Activated naive CD4-positive, alpha-beta T cell treated with anti-CD3 and anti-CD28 coated beads, Interleukin-2, amount 10 ng/mL, durations not matched to agents 7 days and 5 days (primary cell): ENCODE measurements at places on chromosomes 16 and 17.

DNA sequence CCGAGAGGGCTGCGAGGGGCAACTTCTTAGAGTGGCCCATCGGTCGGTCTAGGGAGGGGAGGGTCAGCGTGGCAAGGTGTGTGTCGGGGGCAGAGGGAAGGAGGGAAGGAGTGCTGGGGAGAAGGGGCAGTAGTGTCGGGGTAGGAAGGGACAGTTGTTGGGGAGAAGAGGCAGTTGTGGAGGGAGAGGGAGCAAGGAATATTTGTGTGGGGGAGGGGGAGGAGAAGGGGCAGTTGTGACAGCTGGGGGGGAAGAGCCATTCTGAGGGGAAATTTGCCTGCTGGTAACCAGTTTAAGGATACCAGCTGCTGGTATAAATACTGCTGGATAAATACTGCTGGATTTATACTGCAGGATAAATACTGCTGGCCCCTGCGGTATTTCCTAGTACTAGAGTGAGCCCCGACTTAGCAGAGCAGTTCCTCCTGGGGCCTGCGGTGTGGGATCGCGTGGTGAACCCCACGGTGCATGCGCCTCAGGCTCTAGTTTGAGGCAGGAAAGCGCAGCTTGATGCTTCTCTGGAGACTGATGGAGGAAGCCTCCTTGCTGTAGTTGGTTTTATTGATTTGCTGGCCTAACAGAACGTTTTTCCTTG, 309 bp downstream of the DNAH2 start:
- H3K27me3 ChIP-seq: peaks cover 98% of the 10 kb centered on the region
- peak overlapping the region; percentile 19 for H3K27ac ChIP-seq
- H3K4me3 ChIP-seq: peak overlapping the region; percentile 51
- peak; percentile 76 for DNase-seq
- H3K4me1 ChIP-seq: peaks cover 27% of the 10 kb centered on the region

DNA sequence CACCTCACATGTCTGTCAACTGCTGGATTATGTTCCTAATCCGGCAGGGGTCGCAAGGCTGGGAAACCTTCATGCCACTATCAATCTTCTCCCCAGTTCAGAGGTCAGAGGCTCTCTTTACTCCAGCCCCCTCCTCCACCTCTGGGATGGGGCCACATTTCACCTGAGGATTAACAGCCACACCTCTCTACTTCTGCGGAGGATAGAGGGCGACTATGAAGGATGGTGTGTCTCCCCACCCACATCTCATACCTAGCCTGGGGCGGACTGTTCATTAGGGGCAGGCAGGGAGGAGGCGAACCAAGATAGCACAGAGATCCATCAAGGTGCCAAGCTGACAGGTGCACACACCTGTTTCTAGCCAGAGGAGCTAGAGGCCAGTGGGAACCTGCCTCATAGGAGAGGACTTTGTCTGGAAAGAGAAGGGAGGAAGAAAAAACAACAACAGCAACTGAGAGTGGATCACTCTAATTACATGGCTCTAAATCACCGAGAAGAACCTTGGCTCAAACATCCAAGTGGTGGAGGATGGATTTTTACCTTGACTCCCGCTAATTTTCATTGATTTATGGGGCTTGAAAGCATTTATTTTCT, 41.9 kb upstream of the SKAP1 start:
- no peak overlapping the region for H3K4me3 ChIP-seq
- no peak for DNase-seq
- H3K4me1 ChIP-seq: peaks cover 6% of the 10 kb centered on the region
- peaks cover 64% of the 10 kb centered on the region for H3K27me3 ChIP-seq
- H3K27ac ChIP-seq: no peak overlapping the region

GRCh38 chr16:57305159-57305811, 20.8 kb upstream of the PLLP start:
- H3K4me1 ChIP-seq: peaks cover 12% of the 10 kb centered on the region
- no peaks in the 10 kb centered on the region for H3K36me3 ChIP-seq
- no peak overlapping the region for H3K27ac ChIP-seq

GRCh38 chr16:84786605-84787262, 33.1 kb upstream of the CRISPLD2 start:
- no peaks in the 10 kb centered on the region for H3K36me3 ChIP-seq
- no peak for DNase-seq
- no peaks in the 10 kb centered on the region for H3K27me3 ChIP-seq

DNA sequence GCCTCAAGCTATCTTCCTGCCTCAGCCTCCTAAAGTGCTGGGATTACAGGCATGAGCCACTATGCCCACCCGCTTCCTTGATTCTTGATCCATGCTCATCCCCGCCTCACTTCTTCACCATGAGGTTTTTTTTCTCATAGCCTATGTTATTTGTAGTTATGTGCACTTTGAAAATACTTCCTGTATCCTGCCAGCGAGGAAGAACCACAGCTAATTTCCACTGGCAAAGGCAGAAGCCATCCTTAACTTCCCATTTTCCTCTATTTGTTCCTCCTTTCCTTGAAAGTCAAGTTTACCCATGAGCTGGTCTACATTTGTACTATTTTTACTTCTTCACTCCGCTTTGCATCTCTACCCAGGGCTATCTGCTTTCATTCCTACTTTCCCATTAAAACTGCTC, 189.7 kb upstream of the ZFHX3 start:
- peaks cover under 1% of the 10 kb centered on the region for H3K27me3 ChIP-seq
- H3K27ac ChIP-seq: no peak overlapping the region
- no peaks in the 10 kb centered on the region for H3K36me3 ChIP-seq
- H3K4me1 ChIP-seq: no peaks in the 10 kb centered on the region
- no peak overlapping the region for H3K4me3 ChIP-seq

DNA sequence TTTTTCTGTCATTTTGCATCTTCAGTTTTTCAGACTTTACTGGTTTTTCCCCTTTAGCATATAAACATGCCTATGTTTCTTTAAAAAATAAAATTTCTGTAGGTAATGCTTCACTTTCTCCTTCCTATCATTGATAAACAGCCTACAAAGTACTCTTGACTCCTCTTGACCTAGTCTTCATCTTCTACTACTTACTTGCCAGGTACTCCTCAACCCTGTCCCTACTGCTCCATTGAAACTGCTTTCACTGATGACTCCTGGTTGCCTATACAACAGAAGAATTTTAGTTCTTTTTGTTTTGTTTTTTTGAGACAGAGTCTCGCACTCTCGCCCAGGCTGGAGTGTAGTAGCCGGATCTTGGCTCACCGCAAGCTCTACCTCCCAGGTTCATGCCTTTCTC, 7.0 kb downstream of the DDX42 start:
- H3K4me3 ChIP-seq: no peak overlapping the region
- H3K27ac ChIP-seq: no peak overlapping the region
- DNase-seq: no peak
- H3K27me3 ChIP-seq: no peaks in the 10 kb centered on the region

DNA sequence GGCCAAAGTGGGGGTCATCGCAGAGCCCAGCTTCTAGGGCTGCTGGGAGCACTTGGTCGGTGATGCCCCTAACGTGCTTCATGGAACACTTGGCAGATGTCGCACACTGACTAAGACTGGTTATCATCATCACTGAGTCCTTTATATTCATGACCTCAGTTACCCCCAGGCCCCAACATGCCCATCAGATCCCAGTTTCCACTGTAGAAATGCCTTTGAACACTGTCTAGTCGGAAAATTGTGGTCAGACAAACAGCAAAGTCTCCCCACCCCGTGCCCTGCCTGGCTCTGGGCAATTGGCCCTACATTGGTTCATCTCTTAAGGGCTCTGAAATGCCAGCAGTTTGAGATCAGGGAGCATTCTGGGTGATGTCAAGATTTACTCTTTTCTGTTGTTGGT, 51.3 kb downstream of the NKD1 start:
- no peak overlapping the region for H3K4me3 ChIP-seq
- no peak for DNase-seq
- H3K27me3 ChIP-seq: peaks cover 16% of the 10 kb centered on the region
- H3K36me3 ChIP-seq: no peaks in the 10 kb centered on the region

- H3K27ac ChIP-seq: no peak overlapping the region
- no peak for DNase-seq
- H3K4me1 ChIP-seq: no peaks in the 10 kb centered on the region
- peaks cover 10% of the 10 kb centered on the region for H3K27me3 ChIP-seq
Observed at GRCh38 chr16:22937169-22937568, 123.2 kb downstream of the HS3ST2 start.

GRCh38 chr17:40666331-40666730, 1.4 kb upstream of the KRT222 start:
- H3K27ac ChIP-seq: no peak overlapping the region
- H3K27me3 ChIP-seq: peaks cover 37% of the 10 kb centered on the region
- peaks cover 6% of the 10 kb centered on the region for H3K4me1 ChIP-seq
- no peaks in the 10 kb centered on the region for H3K36me3 ChIP-seq
- no peak overlapping the region for H3K4me3 ChIP-seq

- peaks cover 2% of the 10 kb centered on the region for H3K36me3 ChIP-seq
- H3K4me3 ChIP-seq: peak overlapping the region; percentile 81
- peak overlapping the region; percentile 79 for H3K27ac ChIP-seq
- H3K4me1 ChIP-seq: peaks cover 37% of the 10 kb centered on the region
- DNase-seq: no peak
Observed at GRCh38 chr16:68238029-68238345, 2.1 kb upstream of the ESRP2 start.

DNA sequence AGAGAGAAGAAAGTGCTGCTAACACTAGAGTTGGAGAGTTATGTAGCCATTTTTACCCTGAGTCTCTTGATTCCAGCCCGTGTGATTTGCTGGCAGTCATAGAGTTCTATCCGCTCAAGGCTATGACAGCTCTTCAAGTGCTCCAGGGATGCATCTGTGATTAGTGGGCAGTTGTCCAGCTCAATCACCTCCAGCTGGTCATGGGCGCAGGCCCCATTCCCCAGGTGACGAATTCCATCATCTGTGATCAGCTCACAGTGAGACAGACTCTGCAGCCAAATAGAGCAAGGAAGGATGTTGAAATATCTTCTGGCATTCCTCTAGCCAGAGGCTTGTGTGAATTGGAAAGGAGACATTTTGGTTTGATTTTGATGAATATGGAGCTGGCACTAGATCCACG, 38.4 kb upstream of the STAC2 start:
- H3K36me3 ChIP-seq: peaks cover 21% of the 10 kb centered on the region
- H3K4me1 ChIP-seq: no peaks in the 10 kb centered on the region
- no peak overlapping the region for H3K4me3 ChIP-seq
- no peak for DNase-seq
- H3K27me3 ChIP-seq: no peaks in the 10 kb centered on the region
- no peak overlapping the region for H3K27ac ChIP-seq

DNA sequence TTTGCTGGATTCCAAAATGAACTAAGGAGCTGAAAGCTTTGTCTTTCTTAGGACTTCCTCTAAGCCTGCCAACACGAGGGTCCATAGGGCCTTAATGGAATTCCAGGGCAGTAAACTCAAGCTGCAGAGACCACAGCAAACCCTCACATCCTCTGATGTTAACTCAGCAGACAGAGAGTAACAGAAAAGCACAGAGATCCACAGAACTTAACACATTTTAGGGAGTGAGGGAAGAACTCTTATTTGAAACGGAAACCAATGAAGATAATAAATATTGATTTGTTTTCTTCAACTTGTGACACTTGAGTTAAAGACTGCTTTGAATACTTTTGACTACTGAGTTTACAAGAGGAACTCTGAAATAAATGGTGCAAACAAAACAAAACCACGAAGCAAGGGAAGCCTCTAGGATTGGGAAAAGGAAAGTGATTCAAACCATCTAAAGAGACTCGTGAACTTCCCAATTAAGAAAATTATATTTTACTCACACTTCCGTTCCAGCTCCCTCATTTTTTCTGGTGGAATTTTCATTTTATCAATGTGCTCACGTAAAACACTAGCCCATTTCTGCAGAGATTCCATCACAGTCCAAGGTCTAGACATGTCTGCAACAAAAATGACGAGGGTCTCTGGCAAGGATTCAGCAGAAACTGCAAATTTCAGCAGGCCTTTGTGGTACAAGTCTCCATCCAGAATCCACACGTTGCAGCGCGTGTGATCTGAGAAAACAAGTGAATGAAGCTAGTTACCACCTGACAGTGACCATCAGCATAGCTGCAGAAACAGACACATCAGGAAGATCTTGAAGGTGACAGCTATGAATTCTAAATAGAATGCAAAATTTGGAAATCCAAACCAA, 9.2 kb downstream of the DYNC1LI2 start:
- no peak for DNase-seq
- H3K27ac ChIP-seq: no peak overlapping the region
- no peaks in the 10 kb centered on the region for H3K27me3 ChIP-seq
- peaks cover 35% of the 10 kb centered on the region for H3K4me1 ChIP-seq

DNA sequence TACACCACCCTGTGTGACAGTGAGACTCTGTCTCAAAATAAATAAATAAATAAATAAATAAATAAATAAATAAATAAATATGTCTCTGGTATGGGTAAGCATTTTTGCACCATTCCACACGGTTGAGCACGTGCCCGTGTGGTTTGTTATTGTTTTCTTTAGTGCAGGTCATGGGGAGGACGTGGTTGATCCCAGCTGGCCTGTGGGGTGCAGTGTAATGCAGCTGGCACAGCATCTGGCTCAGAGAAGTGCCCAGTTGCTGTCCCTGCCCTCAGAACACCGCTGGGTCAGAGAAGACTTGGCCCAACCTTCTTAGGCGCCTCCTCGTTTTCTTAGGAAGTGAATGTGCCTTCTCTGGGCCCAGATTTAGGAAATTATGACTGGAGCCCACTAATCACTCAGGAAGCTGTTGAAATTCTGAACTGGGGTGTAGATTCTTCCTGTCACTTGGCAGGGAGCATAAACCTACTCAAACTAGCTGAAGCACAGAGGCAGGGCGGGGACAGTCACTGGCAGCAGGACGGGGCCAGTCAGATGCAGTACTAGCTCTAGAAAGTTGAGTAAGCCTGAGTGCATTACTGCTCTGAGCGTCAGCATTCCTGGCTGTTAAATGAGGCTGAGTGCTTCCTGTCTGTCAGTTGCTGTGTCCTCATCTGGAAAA, 85.9 kb downstream of the SNX29 start:
- DNase-seq: no peak
- no peaks in the 10 kb centered on the region for H3K27me3 ChIP-seq
- H3K27ac ChIP-seq: no peak overlapping the region
- no peak overlapping the region for H3K4me3 ChIP-seq
- H3K4me1 ChIP-seq: peaks cover 15% of the 10 kb centered on the region
- H3K36me3 ChIP-seq: no peaks in the 10 kb centered on the region

DNA sequence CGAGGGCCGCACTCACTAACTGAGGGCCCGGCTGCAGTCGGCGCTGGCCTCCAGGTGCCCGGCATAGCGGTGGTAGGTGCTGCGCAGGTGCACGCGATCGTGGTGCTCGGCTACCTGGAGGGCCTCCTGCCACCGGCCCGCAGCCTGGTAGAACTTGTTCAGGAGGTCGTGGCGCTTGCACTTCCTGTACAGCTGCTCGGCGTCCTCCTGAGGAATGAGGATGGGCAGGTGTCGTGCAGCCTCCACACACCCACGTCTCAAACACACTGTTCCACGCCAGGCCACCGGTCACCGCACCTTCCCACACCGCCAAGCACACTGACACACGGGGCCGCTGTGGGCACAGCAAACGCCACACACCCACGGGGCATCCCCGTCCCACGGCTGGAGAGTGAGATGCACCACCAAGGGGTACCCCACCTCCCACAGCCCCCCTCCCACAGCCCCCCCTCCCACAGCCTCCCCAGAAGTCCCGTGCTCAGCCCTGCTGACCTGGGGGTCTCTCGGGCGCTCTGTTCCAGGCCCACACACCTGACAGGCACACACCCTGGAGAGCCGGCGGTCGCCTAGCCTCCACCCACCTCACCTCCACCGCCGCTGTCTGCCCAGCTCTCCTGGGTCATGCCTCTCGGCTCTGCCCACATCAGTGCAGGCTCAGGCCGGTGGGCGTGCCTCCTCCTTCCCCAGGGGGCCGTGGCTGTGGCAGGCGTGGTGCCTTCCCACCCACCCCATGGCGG, 7.4 kb upstream of the TMEM204 start:
- peak overlapping the region; percentile 60 for H3K27ac ChIP-seq
- no peaks in the 10 kb centered on the region for H3K36me3 ChIP-seq
- H3K27me3 ChIP-seq: no peaks in the 10 kb centered on the region
